Stimulated activated CD8-positive, alpha-beta memory T cell treated with anti-CD3 and anti-CD28 coated beads, Interleukin-4, amount 100 ng/mL, for 1 hour (primary cell): ENCODE measurements at places on chromosomes 16 and 17.
A peak's percentile ranks its signal among the peaks of the same experiment; 100 is the strongest.

DNA sequence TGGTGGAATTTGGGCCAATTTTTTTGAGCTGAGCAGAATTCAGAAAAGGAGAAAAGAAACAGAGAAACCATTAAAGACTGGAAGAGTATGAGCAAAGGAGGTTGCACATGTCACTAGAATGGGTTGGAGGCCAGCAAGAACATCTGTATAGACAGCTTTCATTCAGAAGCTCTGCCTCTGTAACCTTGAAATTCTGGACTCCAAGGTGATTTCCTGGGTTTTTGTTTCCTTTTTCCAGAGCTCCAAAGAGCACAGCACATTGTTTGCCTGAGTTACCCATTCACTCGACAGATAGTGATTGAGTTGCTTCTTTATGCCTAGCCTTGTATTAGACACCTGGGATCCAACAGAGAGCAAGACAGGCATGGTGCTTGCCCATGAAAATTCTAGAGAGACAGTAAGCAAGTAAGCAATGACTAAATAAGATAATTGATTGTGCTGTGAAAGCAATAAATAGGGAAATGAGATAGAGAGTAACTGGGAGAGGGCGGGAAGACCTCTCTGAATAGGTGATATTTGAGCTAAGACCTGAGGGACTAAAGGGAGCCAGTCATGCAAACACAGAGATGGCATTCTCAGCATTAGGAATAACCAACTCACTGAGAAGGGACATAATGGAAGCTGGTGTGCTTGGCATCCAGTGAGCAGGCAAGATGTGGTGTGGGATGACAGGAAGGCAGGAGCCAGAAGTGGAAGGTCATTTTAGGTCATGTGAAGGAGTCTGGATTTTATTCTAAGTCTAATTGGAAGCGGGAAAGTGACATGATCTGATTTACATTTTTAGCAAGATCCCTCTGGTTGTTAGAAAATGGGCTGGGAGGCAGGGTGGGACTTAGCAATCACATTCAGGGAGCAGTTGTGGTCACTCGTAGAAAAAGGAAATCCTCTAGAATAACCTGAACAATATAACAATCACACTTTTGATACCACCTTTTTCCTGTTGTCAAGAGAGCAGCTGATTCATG lies 197.5 kb downstream of the HS3ST3A1 start:
- no peak for DNase-seq

GRCh38 chr16:84502075-84502474 lies 2.4 kb downstream of the MEAK7 start:
- no peak for DNase-seq

GRCh38 chr16:15770512-15770911 lies 86.3 kb downstream of the MYH11 start:
- no peak for DNase-seq

DNA sequence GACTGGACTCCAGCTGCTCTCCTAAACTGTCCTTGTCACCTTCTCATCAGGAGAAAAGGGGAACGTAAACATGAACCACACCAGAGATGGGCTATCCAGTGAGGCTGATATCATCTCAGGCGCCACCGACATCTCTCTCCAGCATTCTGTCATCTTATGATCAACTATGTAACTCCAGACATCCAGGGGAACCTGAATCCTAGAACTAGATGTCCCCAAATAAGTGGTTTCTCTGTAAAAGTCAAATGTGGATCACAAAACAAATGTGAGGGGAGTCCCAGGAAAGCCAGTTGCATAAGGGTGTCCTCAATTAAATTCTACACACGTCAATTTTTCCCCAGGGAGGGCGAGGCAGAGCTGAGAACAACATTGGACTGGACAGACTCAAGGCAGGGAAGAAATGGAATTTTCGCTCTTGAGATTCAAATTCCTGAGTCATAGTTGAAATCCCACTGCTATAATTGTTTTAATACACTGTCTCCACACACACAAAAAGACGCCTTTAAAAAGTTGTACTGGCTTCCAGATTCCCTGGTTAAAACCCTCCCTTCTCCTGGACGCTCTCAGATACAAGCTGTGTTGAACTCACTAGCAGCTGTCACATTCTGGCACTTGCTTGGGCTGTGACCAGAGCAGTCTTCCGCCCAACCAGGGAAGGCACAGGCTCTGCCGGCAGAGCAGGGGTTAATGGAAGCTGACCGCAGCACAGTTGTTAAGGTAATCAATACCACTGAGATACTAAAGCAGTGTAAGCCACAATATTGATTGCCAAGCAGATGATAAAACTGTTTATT lies 62.6 kb downstream of the ZFHX3 start:
- DNase-seq: no peak

DNA sequence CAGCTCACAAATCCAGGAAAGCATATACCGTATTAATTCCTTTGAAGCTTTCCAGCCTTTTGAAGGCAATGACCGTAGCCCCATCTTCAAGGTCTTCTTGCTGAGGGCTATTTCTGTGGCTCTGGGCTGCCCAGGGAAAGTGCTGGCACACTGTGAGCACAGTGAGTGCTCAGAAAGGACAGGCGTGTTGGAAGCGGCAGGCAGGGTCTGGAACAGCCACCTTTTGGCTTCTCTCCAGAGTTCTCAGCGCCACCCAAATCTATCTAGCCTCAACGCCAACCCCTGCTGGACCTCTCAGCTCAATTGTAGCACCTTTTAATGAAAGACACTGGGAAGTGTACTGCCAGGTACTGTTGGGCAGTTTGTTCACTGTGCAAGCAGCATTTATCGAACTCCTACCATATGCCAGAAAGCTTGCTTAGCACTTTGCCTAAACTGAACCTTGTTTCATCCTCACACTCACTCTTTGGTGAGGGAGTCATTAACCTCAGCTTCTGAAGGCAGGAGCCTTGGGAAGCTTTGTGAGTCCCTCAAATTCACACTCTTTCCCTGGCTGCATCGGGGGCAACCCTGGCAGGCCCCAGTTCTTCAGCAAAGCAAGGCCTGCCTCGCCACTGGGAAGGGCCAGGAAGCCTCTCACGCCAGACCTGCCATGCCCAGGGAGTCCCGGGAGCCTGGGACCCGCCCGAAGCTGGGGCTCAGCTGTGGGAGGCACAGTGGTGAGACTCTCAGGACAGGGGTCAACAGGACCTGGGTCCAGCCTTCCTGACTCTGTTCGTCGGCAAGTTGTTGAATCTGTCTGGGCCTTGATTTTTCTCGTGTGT lies 13.5 kb upstream of the CIBAR2 start:
- DNase-seq: no peak

DNA sequence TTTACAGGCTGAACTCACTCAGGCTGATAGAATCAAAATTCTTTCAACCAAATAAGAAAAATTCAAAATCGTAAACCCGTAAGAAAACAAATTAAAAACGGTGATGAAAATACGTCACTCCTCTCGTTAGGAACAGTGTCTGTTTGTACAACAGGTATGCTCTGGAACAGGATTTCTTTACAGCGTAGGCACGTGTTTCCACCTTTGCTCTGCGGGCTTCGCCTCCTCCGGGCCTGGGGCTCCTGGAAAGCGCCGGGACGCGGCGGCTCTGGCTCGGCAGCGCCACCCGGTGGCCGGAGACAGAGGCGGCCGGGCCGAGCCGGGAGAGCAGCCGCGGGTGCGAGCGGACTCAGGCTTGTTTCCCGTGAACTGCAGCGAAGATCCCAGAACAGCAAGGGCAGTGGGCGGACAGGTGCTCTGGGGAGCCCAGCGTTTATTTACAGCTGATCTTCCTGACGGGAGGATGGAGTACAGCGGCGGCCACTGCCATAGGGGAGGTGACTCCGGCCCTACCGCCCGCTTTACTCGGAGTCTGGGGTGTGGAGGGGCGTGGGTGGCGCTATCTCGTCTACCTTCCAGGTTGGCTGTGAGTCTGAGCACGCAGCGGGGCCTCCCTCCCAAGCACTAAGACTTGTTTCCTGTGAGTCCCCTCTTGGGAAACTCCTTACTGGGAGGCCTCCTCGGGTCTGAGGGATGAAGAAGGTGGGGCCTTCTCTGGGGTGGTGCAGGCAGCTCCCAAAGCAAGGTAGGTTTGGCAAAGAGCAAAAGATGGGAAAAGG lies 40.5 kb upstream of the ATP2A3 start:
- peak; percentile 23 for DNase-seq

DNA sequence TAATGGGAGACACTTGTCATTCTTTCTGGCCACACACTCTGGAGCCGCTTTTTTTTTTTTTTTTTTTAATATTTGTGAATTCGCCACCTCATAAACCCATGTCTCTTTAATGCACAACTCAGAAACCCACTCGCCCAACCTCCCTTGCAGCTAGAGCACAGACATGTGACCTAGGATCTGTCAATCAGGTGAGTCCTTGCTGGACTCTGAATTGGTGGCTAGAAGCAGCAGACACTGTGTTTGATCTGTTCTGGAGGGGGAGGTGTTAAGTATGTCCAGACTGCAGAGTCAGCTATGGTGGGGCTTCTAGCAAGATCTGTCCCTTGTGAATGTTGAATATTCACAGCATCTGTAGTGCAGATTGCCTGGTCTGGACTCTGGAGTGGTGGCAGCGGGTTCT lies 112.1 kb downstream of the PRKCB start:
- no peak for DNase-seq

DNA sequence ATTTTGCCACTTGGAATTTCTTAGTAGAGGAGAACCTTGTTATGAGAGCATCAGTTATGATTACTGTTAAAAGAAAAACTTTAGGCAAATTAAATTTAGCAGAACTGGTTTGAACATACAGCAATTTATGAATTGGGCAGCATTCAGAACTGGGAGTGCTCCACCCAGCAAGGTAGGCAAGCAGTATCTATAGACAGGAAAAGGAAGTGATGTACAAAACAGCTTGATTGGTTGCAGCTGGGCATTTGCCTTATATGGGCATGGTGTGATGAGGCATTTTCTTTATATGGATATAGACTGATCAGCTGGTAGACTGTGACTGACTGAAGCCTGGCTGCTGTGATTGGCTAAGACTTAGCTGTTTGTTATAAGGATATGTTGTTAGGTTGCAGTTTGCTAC lies 17.6 kb upstream of the CYLD start:
- no peak for DNase-seq

- no peak for DNase-seq
These were observed 4.5 kb downstream of the CCL18 start for GRCh38 chr17:36068524-36068923.

- no peak for DNase-seq
These were observed 31.1 kb downstream of the PPM1E start for GRCh38 chr17:58786586-58787295.

GRCh38 chr17:75601057-75601987 lies 13.7 kb downstream of the MYO15B start:
- DNase-seq: peak; percentile 39

GRCh38 chr17:54992797-54993639 lies 24.5 kb downstream of the STXBP4 start:
- DNase-seq: no peak

DNA sequence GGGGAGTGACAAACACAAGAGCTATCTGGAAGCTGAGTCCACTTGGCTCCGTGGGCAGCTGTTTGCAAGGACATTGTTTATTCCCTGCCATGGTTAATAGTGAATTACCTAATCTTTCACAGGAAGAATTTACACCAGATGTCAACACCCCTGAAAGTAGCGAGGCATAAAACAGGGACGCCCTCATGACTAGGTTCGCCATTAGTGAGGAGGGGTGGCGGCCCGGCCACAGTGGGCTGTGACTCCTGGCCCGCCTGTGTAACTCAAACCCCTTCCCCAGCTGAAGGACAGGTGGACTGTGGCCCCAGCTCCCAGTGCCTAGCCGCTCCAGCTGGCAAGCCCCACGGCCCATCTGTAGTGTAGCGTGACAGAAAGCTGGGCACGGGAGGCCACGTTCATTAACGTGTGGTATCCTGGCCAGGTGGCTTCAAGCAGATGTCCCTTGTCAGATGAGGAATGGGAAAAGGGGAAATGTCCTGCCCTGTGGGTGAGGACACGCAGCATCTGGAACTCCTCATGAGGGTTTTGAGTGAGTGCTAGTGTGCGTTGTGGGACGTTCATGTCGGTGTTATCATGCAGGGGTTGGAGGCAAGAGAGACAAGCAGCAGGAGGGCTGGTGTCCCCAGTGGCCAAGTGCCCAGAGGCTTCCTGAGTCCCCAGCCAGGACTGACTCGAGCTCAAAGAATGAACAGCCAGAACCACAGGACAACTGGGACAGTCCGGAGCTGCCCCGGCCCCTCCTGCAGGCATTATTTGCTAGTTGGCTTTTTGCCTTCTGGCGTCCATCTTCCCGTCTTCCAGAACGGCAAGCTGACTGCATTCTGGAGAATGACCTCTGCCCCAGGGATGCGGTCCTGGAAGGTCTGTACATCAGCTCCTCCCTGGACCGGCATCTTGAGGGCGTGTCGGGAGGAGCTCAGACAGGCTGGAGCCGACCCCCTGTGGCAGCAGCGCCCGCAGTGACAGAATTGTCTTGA lies 19.2 kb downstream of the KDM8 start:
- DNase-seq: no peak

- no peak for DNase-seq
These were observed 122.6 kb downstream of the SOCS1 start for GRCh38 chr16:11133344-11133943.

- no peak for DNase-seq
These were observed 90.5 kb upstream of the HSBP1 start for GRCh38 chr16:83717308-83717707.

- DNase-seq: no peak
These were observed 25.6 kb downstream of the SLC7A5 start for GRCh38 chr16:87843678-87844105.

DNA sequence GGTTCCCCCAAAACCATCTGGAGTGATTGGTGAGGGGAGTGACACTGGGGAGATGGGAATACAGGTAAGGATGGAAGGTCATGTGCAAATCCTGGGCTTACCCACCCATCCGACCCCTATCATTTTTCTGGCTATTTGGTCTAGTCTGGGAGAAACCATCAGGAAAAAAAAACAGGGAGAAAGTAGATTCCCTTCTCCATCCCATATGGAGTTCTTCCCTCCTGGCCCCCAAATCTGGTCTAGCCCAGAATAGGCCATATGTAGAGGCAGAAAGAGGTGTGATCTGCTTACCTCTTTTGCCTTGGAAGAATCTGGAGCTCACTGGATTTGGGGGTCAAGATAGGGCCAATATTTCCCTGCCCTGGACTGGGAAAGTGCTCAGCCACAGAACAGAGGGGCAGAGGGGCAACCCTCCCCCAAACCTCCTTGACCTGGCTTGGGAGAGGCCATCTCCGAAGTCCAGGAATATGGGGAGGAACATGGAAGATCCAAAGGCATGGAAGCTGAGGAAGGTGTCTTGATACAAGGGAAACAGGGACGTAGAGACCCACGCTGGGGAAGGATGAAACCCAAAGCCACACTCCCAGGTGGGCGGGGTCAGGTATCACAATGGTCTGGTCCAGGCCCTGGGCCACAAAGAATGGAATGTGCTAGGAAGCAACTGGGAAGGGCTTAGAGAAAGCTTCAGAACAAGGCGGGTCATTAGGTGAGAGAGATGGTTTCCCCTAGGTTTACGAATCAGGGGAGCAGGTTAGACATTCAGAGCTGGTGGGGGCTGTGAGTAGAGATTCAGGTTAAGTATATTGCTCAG lies 16.2 kb downstream of the CHRNB1 start:
- DNase-seq: no peak

GRCh38 chr17:2155573-2155972 lies 100.7 kb downstream of the HIC1 start:
- DNase-seq: no peak

- no peak for DNase-seq
These were observed 79.0 kb downstream of the GPRC5B start for GRCh38 chr16:19805459-19806162.
